Daoy (cell line): ENCODE measurements at places on chromosomes 7 and 10. TPM values are rescaled to one million over a fixed set of nuclear protein-coding genes. Genes with fewer than 3 reads are reported as not detected.

NUDT5 gene
- total RNA-seq = 125 and 154 TPM in 2 replicates

ZNRF2 gene
- total RNA-seq = 19.9 and 30.6 TPM in 2 replicates

CDH23 gene
- 0.21 and 0.40 TPM in 2 replicates for total RNA-seq

NKX2-3 gene
- total RNA-seq = 0.17 TPM in 1 of 2 replicates, not detected in the other

TMEM270 gene
- 0.69 and 1.5 TPM in 2 replicates for total RNA-seq

OR6V1 gene
- total RNA-seq = not detected in 2 replicates

GIMAP1 gene
- total RNA-seq = under 0.01 TPM in 1 of 2 replicates, not detected in the other

MKX gene
- 0.39 and 1.6 TPM in 2 replicates for total RNA-seq

SPDYE2B gene
- total RNA-seq = not detected in 2 replicates

MINDY3 gene
- total RNA-seq = 21.2 and 24.7 TPM in 2 replicates

CCDC3 gene
- 1.1 and 1.3 TPM in 2 replicates for total RNA-seq

AASS gene
- total RNA-seq = 39.8 and 44.1 TPM in 2 replicates

TFR2 gene
- total RNA-seq = 2.4 and 4.6 TPM in 2 replicates

EVX1 gene
- total RNA-seq = not detected in 2 replicates

RPS24 gene
- 2,233 and 2,498 TPM in 2 replicates for total RNA-seq

ADRA2A gene
- not detected in 2 replicates for total RNA-seq

DOCK1 gene
- total RNA-seq = 16.4 and 19.1 TPM in 2 replicates

CYP3A4 gene
- 0.09 and 0.11 TPM in 2 replicates for total RNA-seq

PDE1C gene
- total RNA-seq = 20.4 and 24.2 TPM in 2 replicates

SLC26A5 gene
- not detected in 2 replicates for total RNA-seq

CLDN4 gene
- 0.15 and 1.4 TPM in 2 replicates for total RNA-seq

FOXP2 gene
- 0.09 and 1.7 TPM in 2 replicates for total RNA-seq
